ENCODE measurements at places on chromosomes 4 and X.

GRCh38 chr4:26003056-26003455, 89.0 kb downstream of the SMIM20 start:
- DNase-seq: no peak

DNA sequence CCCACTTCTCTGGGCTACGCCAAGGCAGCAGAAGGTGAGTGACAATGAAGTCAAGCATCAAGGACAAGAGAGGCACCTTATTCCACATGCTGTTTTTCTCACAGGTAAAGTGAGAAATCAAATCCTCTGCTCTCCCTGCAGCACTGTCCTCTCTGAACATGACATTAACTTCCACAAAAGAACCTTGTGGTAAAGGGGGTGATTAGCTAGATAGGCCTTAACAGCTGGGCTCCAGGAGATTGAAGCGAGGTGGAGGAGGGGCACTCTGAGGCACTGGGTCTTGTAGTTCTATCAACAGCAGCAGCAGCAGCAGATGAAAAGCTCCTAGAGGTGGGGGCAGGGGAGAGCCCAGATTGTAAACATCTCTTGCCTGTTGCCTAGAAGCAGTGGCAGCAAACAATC, 96.8 kb upstream of the CXXC4 start:
- no peak for DNase-seq

DNA sequence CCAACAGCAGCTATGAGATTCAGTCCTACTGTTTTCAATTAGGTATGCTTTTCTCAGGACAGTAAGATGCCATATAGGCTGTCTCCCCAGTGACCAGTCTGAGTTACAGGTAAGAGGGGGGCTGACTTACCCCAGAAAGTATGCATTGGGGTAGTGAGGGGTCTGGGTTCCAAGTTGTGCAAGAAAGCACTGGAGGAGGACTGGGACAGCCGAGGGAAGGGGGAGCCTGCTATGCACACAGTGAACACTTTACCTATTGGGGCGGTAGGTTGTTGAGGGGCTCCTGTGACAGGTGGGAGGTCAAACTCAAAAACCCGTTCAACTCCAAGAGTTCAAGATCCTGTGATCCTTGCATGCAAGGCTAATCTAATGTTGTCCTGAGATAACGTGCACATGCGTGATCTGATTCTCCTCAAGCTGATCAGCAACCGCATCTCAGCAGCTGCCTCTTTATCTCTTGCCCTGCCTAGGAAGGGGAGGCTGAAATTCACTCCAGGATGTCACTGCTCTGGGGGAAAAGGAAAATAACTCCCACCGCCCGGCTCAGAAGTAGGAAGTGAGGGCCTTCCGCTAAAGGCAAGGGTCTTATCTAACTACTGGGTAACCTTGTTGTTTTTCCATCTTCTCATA, 108.8 kb upstream of the KIT start:
- no peak for DNase-seq

GRCh38 chr4:169791527-169792156, 33.9 kb upstream of the HPF1 start:
- DNase-seq: peak; percentile 63

DNA sequence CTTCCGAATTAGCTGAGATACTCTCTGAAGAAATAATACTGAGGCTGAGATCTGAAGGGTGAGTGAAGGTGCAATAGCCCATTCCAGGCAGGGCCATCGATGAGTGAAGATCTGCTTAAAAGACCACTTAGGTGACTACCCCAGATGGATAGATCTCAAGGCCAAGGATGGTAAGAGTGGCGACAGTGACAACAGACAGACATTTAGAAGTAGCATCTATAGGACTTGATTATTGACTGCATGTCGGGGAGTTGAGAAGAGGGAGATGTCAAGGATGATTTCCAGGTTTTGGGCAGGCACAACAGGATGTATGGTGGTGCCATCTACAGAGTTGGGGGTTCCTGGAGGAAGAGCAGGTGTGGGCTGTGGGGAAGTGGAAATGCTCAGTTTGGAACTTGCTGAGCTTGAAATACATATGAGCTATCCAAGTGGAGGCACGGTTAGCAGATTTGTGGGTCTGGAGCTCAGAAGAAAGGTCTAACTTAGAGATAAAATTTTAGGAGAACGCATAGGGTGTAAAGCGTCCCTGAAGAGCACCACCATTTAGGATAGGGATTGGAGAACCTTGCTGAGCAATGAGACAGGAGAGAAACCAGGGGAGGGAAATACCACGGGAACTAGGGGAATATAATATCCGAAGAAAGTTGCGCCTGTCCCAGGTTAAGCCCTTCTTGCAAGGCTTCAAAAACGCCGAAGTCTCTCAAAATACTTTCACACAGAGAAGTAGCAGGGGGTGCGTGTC, 688 bp downstream of the UFSP2 start:
- DNase-seq: no peak

DNA sequence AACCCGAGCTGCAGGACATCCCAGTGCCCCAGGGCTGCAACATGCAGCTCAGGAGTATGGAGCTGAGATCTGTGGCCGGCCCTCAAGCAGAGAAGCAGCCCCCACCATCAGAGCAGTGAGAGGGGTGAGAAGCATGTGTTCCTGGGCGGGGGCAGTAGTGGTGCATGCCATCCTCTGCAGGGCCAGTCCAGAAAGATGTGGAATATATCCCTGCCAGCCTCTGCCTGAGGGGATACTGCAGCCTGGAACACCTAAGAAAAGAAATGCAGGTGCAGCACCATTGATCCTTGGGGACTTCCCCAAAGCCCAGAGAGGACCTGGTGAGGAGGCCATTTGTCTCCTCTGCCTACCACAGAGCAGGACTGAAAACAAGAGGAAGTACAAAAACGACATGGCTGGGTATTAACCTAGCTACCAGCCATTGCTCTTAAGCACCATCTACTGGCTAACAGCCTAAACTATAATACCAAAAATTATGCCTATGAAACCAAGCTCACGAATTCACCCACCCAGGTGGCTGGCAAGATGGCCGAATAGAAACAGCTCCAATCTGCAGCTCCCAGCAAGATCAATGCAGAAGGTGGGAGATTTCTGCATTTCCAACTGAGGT, 158.8 kb downstream of the ADGRA3 start:
- DNase-seq: no peak

DNA sequence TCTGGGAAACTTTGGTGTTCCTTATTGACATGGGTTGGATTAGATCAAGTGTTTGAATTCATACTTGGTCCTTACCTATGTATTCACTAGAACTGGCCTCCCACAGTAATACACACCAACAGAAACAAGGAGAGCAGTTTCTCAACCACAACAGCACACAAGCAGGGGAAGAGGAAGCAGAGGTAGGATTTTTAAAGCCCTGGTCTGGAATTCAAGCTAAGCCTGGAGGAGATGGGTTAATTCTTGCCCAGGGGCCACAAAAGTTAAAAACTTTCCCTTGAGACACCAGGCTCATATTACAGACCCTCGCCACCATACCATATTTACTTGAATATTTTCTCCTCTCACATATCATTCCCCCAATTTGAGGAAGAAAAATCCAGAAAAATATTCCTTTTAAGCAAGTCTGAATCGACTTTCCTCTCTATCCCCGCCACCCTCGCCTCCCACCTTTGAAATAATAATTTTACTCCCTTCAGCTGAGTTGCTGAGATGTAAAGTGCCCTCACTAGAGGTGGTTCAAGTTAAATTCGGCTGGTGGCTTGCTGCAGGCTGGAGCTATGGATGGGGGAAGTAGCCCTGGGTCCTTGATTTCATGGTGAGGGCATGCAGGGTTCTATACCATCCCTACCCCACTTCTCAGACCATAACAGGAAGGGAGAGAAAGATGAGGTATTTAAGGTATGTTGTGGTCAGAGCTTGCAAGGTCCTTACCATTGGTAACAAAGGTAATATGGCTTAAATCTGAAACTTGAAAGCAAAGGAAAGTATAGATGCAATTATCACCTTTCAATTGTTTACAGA, 440.2 kb downstream of the INPP4B start:
- no peak for DNase-seq

GRCh38 chrX:103585411-103586313, at the start of gene TCEAL4:
TCEAL4 (plus strand) TSS chrX:103585515; CDS start chrX:103586676, 1,161 bp downstream.
- peak; percentile 66 for DNase-seq

- no peak for DNase-seq
Measured at GRCh38 chrX:19613645-19614323, 98.5 kb upstream of the MAP3K15 start.

- no peak for DNase-seq
Measured at GRCh38 chrX:15277604-15278003, 7.7 kb upstream of the ASB9 start.

DNA sequence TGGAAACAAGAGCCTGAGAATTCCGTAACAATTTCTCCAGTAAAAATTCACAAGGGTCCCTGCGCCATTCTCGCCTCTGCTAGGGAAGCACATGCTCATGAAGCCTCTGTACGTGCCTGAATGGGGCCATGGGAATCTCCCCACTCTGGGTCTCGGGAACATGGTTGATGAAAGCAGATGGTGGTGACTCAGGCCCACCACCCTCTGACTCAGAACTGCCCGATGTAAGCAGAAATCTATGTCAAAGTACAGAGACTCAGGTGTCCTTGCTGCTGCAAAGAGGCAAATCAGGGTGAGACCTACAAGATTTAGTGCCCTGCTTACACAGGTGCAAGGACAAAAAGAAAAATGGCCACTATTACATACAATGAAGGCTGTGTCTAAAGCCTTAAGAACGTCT, 65.0 kb downstream of the SCD5 start:
- no peak for DNase-seq

- DNase-seq: no peak
Measured at GRCh38 chr4:101649790-101650515, 140.6 kb upstream of the BANK1 start.

GRCh38 chr4:59200992-59201391, 1999.1 kb upstream of the ADGRL3 start:
- DNase-seq: no peak

GRCh38 chrX:50471390-50471789, 765 bp upstream of the DGKK start:
- no peak for DNase-seq

GRCh38 chrX:41108007-41108406, 22.8 kb downstream of the USP9X start:
- no peak for DNase-seq

DNA sequence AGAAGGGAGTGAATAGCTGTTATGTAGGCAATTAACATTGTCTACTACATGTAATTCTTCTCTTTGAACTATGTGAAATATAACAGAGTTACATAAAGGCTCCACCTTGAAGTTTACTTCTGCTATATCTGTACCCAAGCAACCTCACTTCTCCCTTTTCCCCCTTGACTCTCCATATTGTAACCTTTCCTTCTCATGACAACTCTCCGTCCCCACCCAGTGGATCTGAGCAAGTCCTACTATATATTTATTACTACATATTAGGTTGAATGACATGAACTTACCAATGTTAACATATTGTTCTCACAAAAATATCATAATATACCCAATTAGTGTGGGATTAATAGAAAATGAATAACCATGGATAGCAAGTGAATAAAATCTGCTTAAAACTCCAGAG, 93.2 kb upstream of the ATP8A1 start:
- no peak for DNase-seq

- no peak for DNase-seq
Measured at GRCh38 chrX:21939906-21940305, 603 bp upstream of the SMS start.

DNA sequence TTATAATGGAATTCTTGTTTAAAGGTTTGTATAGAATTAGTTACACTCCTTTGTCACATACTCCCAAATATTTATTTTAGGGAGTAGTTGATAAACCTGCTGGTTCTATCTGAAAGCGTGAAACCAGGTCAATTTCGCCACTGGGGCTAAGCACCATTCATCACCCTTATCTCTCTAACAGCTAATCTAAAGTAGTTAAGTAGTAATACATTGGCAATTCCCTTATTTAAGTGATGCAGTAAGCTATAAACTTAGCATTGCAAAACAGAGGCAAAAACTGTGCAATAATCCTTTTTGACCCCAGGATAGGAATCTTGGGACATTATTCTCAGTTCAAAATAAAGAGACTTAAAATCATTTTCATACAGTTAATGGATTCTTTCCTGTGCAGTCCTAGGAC, 33.7 kb upstream of the PTPN13 start:
- DNase-seq: no peak

- DNase-seq: no peak
Measured at GRCh38 chr4:88858752-88859151, 161.1 kb upstream of the NAP1L5 start.

DNA sequence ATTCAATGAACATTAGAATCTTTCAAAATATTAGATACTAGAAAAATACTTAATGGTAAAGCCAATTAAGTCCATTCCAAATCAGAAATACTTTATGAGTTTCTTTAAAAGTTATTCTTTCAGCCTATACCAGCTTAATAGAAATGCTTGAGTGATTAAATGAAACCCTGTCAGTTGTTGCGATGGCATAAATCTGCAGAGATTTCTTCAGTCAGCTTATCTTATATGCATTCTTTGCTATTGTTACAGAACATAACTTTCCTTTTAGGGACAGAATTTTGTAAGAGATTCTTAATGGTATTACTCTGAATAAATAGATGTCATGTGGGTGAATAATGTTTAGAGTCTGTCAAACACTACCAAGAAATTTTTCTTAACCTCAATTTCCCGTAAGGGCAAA, 325.0 kb upstream of the HAND2 start:
- no peak for DNase-seq

- no peak for DNase-seq
Measured at GRCh38 chr4:146507632-146508031, 14.1 kb downstream of the SLC10A7 start.

DNA sequence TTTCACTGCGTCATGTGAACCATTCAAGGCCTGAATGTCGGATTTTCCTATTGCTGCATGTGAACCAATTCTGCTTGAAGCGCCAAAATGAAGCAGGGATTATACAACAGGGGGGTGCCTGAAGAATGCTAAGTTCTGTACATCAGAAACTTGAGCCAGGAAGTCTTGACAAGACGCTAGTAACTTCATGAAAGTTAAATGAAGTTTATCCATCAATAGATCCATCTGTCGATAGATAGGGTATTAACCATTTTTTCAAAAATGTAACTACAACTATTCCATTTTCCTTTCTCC, 590 bp upstream of the NAF1 start:
- no peak for DNase-seq

GRCh38 chrX:38438321-38438720, 85.9 kb downstream of the OTC start:
- no peak for DNase-seq

GRCh38 chr4:145034727-145035211, 63.2 kb downstream of the ANAPC10 start:
- no peak for DNase-seq

DNA sequence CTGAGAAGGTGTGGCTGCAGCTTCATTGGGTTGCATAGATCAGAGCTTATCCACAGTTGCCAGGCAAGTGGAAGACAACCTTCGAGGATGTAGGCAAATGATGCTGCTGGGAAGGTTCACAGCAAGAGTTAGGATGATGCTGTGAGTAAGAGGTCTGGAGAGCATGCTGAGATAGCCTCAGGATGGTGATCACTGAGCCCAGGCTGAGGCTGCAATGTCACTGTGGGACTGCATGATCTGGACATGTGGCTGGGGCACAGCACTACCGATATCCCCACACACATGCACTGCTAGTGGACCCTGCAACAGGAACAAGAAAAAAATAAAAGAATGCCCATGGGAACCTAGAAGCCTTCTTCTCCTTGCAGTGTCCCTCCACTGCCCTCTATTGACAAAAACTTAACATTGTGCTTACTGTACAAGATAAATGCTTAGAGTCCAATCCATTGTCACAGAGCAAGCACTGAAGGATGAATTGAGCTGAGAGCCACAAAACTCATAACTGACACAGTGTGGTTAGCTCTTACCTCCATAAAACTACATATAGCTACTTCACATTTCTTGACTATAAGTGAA, 105.6 kb downstream of the CNKSR2 start:
- DNase-seq: no peak

GRCh38 chrX:101452056-101452455, 33.2 kb upstream of the ARMCX4 start:
- no peak for DNase-seq

Measured in posterior cingulate gyrus (tissue), 11 donors.